ENCODE measurements at places on chromosomes 2 and 18.

GRCh38 chr2:232900811-232901735 is 31.0 kb downstream of the SNORC start:
- no peak for DNase-seq

DNA sequence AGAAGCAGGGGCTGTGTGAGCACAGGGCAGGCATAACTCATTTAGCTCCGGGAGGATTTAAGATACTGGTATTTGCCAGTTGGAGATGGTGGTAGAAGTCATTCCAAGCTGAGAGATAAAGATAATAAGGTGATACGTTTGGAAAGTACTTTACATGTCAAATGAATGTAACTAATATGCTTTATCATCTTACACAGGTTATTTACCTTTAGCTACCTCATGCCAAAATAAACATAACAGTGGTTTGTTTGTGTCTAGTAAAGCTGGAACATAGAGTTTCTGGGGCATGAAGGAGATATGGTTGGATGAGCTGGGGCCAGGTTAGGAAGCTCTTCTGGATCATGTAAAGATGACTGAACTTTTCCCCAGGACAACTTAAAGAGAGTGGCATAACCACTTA is 126.9 kb upstream of the PIK3C3 start:
- DNase-seq: no peak

DNA sequence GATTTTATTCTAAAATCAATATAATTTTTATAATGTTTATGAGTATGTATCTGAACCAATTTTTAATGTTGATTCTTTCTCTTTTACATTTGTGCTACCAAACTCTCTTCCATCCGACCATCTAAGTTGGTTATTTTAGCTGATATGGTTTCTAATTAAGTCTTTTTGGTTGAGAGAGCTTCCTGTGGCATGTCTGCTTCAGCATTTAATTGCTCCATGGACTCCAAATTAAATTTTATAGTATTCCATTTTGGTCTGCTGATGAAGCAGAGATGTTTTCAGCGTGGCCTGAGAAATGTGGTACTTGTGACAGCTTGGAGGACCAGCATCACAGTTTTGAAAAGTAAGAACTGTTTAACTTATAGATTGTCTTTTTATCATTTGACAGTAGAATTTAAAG is 105.6 kb downstream of the EHBP1 start:
- DNase-seq: no peak

GRCh38 chr2:47313728-47314127 is 89.2 kb upstream of the MSH2 start:
- DNase-seq: no peak

- no peak for DNase-seq
Measured at GRCh38 chr2:14910654-14911053, 278.1 kb downstream of the LRATD1 start.

GRCh38 chr2:41042343-41042742 is 590.5 kb upstream of the SLC8A1 start:
- DNase-seq: no peak

DNA sequence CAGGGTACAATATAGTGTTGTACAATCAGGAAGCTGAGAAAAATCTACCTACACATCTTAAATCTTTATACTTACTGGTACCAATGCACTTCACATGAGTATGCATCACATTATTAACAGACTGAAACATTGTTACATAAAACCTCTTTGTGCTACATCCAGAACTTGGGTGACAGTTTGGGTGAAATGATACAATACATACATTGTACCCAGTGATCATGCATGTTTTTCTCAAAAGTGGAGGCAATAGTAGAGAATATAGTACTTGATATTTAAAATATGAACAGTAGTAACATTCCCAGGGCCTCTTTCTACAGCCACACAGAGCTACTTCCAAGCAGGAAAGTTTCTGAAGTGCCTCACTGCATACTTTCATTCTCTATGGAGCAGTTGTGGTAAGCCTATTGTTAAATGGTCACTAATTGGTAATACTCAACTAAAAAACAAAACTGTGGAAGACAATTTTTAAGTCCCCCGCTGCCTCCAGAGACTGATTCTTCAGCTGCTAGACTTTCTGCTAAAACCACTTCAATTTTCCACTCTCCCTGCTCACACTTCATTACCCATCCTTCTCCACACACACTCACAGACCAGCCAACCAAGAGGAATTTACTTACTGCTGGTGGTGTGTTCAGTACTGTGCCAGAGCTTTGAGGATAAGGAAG is 22.9 kb upstream of the GRB14 start:
- DNase-seq: no peak

DNA sequence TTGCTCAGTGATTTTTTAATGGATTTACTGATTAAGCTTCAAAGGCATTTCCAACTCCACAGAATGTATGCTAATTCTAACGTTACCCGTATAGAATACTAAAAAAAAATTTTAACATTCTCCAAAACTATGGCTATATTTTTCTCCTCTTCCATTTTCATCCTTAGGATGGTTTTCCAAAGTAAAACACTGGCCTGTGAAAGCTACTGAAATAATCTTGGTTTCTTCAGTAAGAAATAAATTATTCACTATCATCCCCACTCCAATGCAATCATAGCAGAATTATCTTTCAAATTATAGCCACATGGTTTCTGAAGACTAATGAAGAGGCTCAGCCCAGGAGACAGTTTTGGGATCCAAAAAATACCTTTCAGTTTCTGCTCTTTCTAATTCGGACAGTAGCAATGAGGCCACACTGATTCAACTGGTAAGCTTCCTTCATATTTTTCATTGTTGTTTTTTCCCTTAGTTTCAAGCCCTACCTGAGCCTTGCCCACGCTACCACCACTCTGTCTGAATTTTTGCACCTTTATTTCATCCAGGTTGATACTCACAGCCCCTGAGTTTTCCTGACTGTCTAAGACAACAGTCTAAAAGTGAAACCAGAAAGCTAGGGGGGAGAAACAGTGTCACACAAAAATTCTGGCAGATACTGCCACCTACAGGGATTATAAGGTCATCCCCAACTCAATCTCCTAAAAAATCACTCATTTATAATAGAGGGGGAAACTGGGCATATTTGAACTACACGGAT is 887.9 kb downstream of the NRXN1 start:
- no peak for DNase-seq

GRCh38 chr2:235041221-235041917 is 89.6 kb downstream of the SH3BP4 start:
- no peak for DNase-seq

DNA sequence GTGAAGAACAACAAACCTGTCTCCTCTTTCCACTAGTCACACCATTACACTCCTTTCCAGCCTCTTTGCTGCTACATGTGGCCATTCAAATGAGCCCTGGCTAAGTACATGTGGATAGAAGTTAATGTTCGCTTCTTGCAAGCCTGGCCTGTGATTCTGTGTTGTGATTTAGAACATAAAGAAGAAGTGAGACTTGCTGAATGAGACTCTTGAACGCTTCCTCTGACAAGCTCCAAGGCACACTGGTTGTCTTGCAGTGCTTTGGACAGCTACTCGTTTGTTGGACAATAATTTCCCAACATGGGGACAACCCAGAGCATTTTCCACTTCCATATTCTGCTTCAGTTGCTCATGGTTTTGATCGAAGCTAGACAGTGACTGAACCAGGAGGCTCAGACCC is 57.3 kb downstream of the CCDC74A start:
- no peak for DNase-seq

DNA sequence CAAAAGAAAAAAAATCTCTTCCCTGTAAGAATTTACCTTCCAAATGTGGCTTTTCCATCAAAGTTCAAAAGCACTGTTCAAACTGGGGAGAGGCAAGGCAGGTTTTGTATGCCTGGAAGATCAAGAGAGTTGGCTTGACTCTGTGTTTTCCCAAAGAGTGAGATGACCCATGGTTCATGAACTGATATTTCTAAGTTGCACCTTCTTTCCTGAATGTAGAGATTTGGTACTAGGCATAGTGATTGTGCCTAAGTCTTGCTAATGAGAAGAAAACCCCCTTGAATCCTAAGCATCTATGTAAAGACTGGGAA is 23.4 kb upstream of the LPIN1 start:
- no peak for DNase-seq

DNA sequence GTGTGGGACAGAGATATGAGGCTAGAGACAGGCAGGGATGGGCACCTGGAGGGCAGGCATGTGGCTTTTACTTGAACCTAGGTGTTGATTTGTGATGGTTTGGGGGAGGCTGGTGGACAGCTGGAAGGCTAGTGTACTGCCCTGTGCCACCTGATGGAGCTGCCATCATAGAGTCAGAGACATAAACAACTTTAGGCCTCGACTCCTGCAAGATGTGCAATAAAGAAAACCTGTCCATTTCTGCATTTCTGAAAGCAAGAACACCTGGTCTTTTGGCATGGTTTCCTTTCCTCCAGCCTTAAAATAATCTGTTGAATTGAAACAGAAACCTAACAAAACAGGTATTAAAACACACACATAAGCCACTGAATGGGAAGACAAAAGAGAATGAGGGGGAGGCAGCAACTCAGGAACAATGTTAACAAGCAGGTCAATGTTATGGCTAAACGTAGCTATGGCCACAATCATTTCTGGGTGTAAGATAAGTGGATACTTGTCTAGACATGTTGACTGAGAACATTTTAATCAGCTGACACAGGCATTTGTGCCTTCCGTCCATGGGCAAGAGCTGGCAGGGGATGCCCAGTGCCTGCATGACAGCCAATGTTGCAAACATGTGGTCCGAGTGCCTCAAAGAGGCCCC is 87.8 kb downstream of the KCTD1 start:
- DNase-seq: no peak

DNA sequence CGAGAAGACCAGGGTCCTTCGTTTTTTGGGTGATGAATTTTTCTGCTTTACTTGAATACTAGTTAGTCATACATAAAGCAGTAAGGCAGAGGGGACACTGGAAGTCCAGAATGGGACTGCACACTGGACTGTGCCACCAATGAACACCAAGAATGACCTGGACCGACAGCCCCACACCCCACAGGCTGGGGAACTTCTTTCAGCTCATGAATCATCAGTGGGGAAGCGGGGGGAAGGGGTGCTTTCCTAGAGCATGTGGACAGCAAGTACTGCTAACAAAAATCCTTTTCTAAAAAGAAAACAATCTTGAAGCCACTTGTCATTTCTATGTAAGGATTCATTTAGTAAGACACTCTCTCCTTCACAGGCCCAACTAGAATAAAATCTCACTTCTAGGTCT is 86.0 kb downstream of the DTNB start:
- DNase-seq: no peak

DNA sequence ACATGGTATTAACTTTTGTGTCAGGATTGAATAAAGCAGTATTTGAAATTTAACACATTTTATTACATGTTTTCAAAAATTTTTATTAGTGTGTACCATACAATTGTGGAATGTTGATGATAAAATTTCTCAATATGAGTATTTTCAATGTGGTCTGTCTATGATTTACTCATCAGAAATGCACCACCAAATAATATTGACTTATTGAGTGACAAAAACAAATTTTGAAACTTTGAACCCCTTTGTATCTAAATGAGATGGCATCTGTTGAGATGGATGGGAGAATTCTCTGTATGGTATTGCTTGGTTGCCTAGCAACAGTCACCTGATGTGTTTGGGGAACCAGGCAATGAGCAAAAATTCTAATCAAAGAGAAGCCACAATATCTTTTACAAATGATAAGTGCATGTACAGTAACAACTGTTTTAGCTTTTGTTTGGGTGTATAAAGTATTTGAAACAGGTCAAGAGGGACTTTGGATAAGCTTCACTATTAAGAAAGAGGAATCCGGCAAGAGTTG is 400.1 kb downstream of the CCDC85A start:
- DNase-seq: no peak

- no peak for DNase-seq
Measured at GRCh38 chr2:202720226-202720625, 85.5 kb downstream of the FAM117B start.

DNA sequence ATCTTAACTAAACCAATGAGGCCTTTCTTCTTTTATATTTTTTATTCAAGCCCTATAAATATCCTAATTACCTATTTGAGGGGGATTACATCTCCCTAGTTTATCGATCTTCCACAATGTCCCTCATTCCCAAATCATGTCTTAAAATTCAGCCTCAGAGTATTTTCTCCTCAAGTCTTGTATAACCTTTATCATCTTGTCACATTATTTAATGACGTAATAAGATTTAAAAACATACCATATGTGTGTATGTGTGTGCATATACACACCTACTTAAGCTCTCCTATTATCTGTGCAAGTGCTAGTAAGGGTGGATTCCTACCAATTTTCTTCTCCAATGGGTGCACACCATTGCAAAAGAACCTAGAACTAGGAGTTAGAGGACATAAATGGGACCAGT is 421.1 kb downstream of the FIGN start:
- DNase-seq: no peak

- peak; percentile 43 for DNase-seq
Measured at GRCh38 chr2:231483398-231484329, 19.4 kb upstream of the NCL start.

GRCh38 chr2:47227532-47228279 is 72.6 kb upstream of the STPG4 start:
- no peak for DNase-seq

DNA sequence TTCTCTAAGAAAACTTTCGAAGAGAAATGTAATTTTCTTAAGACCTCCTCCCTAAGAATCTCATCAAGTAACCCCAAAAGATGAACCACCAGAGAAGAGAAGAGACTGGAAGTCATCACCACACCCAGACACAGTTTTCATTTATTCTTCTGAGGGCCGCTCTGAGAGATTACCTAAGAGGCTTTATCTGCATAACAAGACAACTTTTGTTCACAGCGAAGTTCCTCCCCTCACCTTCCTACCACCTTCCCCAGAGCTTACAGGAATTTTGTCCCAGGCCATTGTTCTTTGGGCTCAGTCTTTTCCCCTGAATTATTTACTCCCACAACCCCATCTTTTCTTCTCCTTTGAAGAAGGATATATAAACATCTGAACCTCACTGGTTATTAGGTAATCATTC is 92.8 kb downstream of the AKAIN1 start:
- no peak for DNase-seq

GRCh38 chr2:154142480-154142879 is 270.8 kb downstream of the GALNT13 start:
- DNase-seq: no peak

DNA sequence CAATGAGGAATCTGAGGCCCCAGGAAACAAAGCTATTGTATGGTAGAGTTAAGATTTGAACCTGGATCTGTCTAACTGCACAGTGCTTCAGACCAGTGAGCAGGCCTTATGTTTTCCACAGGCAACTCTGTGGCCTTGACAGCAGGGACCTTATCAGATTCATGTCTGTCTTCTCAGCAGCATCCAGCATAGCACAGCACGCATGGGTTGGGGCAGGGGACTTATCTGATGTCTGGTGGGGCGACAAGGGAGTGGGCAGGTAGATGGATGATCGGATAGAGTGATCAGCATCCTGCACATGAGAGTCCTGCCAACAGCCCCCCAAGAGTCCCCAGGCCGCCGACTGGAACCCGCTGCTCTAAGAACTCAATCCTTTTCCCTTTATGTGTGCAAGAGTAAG is 28.7 kb upstream of the KCNF1 start:
- no peak for DNase-seq

GRCh38 chr2:19208479-19209199 is 149.8 kb downstream of the OSR1 start:
- no peak for DNase-seq

GRCh38 chr2:39304729-39305128 is 61.0 kb upstream of the CDKL4 start:
- DNase-seq: no peak
